ENCODE measurements at places on chromosomes 7 and 10. TPM values are rescaled to one million over a fixed set of nuclear protein-coding genes. Genes with fewer than 3 reads are reported as not detected.

NPFFR1 gene
- total RNA-seq, result not detected

AKR1C4 gene
- total RNA-seq, result not detected

CCL24 gene
- not detected for total RNA-seq

- H3K27ac ChIP-seq, result no peak overlapping the region
- no peak for DNase-seq
- peaks cover 55% of the 10 kb centered on the region for H3K27me3 ChIP-seq
- H3K4me1 ChIP-seq, result peaks cover 9% of the 10 kb centered on the region
- H3K4me3 ChIP-seq, result no peak overlapping the region
These were observed 10.5 kb downstream of the C10orf53 start for GRCh38 chr10:49689882-49690510.

- no peaks in the 10 kb centered on the region for H3K36me3 ChIP-seq
- DNase-seq, result no peak
- no peak overlapping the region for H3K4me3 ChIP-seq
- peaks cover 13% of the 10 kb centered on the region for H3K27me3 ChIP-seq
- no peak overlapping the region for H3K27ac ChIP-seq
These were observed 25.9 kb upstream of the YAE1 start for GRCh38 chr7:39540320-39540719.

- H3K4me3 ChIP-seq, result no peak overlapping the region
- peaks cover 16% of the 10 kb centered on the region for H3K27me3 ChIP-seq
- no peak for DNase-seq
- H3K27ac ChIP-seq, result no peak overlapping the region
These were observed 44.2 kb upstream of the TMEM213 start for GRCh38 chr7:138753610-138754009.

GRCh38 chr7:102883098-102883860 lies 29.5 kb upstream of the LRRC17 start:
- H3K27ac ChIP-seq, result no peak overlapping the region
- DNase-seq, result peak; percentile 28
- no peaks in the 10 kb centered on the region for H3K36me3 ChIP-seq
- peaks cover 28% of the 10 kb centered on the region for H3K4me1 ChIP-seq
- no peak overlapping the region for H3K4me3 ChIP-seq
- peaks cover 2% of the 10 kb centered on the region for H3K27me3 ChIP-seq

GRCh38 chr10:84583501-84583900 lies 255.1 kb downstream of the CCSER2 start:
- H3K4me1 ChIP-seq, result no peaks in the 10 kb centered on the region
- peaks cover 5% of the 10 kb centered on the region for H3K27me3 ChIP-seq
- no peak for DNase-seq
- no peak overlapping the region for H3K27ac ChIP-seq
- no peaks in the 10 kb centered on the region for H3K36me3 ChIP-seq

GRCh38 chr10:125392609-125393008 lies 232.2 kb upstream of the CTBP2 start:
- H3K4me3 ChIP-seq, result no peak overlapping the region
- H3K4me1 ChIP-seq, result peaks cover 6% of the 10 kb centered on the region
- no peaks in the 10 kb centered on the region for H3K36me3 ChIP-seq
- H3K27ac ChIP-seq, result no peak overlapping the region

- peaks cover 32% of the 10 kb centered on the region for H3K36me3 ChIP-seq
- H3K4me1 ChIP-seq, result peaks cover 44% of the 10 kb centered on the region
- DNase-seq, result peak; percentile 87
- H3K27ac ChIP-seq, result peak overlapping the region; percentile 90
- peak overlapping the region; percentile 88 for H3K4me3 ChIP-seq
- H3K27me3 ChIP-seq, result peaks cover 2% of the 10 kb centered on the region
These were observed 89.0 kb downstream of the JMJD1C start for GRCh38 chr10:63376560-63377304.

DNA sequence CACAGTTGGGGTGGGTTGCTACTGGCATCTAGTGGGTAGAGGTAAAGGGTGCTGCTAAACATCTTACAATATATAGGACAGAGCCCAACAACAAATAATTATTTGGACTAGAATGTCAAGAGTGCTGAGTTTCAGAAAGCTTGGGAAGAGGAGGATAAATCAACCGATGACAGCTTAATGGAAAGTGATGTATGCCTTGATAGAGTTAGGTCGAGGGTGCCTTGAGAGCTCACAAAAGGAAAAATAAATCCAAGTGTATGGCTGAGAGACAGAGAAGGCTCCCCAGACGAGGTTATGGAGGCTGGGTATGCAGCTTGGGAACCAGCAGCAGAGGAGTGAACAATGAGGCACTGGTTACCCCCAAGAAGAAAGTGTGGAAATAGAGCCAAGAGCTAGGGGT lies 211.1 kb downstream of the HDAC9 start:
- peaks cover 1% of the 10 kb centered on the region for H3K27me3 ChIP-seq
- no peak for DNase-seq
- H3K4me3 ChIP-seq, result no peak overlapping the region
- H3K36me3 ChIP-seq, result no peaks in the 10 kb centered on the region
- no peak overlapping the region for H3K27ac ChIP-seq
- H3K4me1 ChIP-seq, result peaks cover 12% of the 10 kb centered on the region

DNA sequence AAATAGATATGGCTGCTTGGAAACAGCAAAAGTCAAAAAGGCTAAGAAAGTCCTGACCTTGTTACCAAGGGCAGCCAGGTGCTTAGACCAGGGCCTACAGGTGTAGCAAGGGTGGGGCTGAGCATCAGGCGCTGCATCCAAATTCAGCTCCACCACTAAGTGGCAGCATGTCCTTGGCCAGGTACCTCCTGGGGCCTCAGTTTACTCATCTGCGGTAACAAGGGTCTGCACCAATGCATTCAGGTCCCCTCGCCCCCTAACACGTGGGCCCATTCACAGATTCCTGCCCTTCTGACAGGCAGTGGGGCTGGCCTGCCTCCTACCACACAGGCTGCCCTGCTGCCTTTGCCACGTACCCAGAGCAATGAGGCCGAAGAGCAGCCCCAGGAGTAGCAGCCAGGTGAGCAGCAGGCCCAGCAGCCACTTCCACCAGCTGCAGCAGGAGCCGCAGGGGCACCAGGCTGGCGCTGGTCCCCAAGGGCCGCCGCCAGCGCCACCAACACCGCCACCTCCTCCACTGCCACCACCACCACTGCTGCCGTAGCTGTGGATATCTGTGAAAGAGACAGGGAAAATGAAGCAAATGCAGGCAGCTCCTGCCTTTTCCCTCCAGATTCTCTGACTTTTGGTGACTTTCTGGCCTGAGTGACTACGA lies 28.9 kb downstream of the COL17A1 start:
- no peak overlapping the region for H3K4me3 ChIP-seq
- peaks cover 53% of the 10 kb centered on the region for H3K4me1 ChIP-seq
- no peak overlapping the region for H3K27ac ChIP-seq

DNA sequence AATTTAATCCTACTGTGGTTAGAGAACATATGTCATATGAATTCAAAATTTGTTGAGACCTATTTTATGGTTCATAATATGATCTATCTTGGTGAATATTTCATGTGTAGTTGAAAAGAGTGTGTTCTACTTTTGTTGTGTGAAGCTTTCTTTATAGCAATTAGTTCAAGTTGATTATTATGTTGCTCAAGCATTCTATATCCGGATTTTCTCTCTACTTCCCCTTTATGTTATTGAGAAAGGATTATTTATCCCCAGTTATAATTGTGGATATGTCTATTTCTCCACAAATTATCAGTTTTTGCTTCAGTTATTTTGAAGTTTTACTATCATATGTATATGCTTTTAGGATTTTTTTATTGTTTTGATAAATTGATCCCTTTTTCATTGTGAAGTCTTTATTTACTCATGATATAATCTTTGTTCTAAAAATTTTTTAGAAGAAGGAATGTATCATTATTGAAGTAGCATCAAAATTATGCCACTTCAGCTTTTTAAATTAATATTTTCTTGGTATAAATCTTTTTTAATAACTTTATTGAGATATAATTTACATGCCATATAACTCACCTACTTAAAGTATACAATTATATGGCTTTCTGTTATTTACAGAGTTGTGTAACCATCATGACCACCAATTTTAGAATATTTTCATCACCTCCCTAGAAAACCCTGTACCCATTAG lies 12.0 kb upstream of the MEST start:
- no peak overlapping the region for H3K4me3 ChIP-seq
- H3K4me1 ChIP-seq, result peaks cover 11% of the 10 kb centered on the region
- peaks cover 2% of the 10 kb centered on the region for H3K36me3 ChIP-seq
- DNase-seq, result no peak
- no peak overlapping the region for H3K27ac ChIP-seq

GRCh38 chr10:23439452-23439960 lies 631 bp downstream of the OTUD1 start:
- DNase-seq, result no peak
- H3K4me1 ChIP-seq, result peaks cover 29% of the 10 kb centered on the region
- H3K27ac ChIP-seq, result no peak overlapping the region
